ENCODE measurements at places on chromosomes 4 and X.

DNA sequence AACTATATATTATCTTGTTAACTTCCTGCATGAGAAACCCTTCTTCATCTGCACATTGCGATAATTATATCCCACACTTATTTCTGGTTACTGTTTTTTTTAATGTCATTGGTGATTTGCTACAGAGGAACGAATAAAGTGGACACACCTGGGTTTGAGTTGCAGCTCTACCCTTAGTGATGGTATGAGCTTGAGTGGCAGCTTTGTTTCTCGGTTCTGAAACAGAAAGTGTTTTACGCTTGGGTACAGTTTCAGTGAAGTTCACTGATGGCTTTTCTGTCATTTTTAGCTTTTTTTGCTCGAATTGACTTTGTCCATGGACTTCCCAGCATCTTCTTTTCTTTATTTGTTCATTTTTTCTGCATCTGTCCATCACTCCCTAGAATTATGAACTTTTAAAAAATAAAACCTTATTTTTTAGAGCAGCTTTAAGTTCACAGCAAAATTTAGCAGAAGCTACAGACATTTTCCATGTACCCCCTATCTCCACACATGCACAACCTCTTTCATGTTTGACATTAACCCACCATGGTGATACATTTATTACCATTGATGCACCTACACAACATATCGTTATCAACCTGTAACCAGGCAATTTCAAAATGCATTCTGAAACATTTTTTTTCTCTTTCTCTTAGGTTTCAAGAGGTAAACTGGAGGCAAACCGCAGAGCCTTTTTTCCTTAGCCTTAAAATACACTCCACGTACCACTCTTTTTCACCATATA lies 1041.6 kb upstream of the PRKX start:
- DNase-seq: no peak

GRCh38 chrX:11131146-11131545 lies 20.0 kb downstream of the HCCS start:
- no peak for DNase-seq

GRCh38 chr4:176566769-176567168 lies 226.0 kb downstream of the VEGFC start:
- no peak for DNase-seq

GRCh38 chrX:134013524-134013923 lies 28.1 kb upstream of the GPC3 start:
- no peak for DNase-seq

DNA sequence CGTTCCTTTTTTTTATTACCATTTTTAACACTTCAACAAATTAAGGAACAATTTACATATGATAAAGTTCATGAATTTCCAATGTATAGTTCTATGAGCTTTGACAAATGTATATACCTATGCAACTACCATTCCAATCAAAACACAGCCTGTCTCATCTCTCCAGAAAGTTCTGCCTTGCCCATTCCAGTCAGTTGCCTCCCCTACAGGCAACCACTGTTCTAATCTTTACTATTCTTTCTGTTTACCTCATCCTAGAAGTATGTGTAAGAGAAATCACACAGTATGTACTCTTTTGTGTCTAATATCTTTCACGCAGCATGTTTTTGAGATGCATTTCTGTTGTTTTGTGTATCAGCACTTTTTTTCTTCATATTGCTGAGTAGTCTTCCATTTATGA lies 224.9 kb downstream of the KIT start:
- DNase-seq: no peak

GRCh38 chr4:174559894-174560293 lies 37.6 kb upstream of the HPGD start:
- no peak for DNase-seq

GRCh38 chr4:113468165-113469022 lies 293.1 kb downstream of the CAMK2D start:
- peak; percentile 51 for DNase-seq

- DNase-seq: no peak
Observed at GRCh38 chrX:149829751-149830191, 48.0 kb downstream of the MAGEA9 start.

DNA sequence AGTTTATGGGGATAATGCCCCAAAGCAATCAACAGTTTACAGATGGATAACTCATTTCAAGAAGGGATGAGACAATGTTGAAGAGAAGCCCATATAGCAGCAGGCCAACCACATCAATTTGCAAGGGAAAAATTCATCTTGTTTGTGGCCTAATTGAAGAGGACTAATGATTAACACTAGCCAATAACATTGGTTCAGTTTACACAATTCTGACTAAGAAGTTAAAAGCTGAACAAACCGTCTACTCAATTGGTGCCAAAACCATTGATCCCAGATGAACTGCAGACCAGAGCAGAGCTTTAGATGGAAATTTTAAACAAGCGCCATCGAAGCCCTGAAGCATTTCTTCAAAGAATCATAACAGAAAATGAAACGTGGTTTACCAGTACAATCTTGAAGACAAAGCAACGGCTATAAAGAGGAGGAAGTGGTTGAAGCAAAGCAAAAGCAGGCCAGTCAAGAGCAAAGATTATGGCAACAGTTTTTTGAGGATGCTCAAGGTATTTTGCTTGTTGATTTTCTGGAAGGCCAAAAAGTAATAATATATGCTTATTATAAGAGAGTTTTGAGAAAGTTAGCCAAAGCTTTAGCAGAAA lies 20.5 kb upstream of the BLTP1 start:
- no peak for DNase-seq

- DNase-seq: no peak
Observed at GRCh38 chr4:86608757-86609375, 14.8 kb downstream of the PTPN13 start.

DNA sequence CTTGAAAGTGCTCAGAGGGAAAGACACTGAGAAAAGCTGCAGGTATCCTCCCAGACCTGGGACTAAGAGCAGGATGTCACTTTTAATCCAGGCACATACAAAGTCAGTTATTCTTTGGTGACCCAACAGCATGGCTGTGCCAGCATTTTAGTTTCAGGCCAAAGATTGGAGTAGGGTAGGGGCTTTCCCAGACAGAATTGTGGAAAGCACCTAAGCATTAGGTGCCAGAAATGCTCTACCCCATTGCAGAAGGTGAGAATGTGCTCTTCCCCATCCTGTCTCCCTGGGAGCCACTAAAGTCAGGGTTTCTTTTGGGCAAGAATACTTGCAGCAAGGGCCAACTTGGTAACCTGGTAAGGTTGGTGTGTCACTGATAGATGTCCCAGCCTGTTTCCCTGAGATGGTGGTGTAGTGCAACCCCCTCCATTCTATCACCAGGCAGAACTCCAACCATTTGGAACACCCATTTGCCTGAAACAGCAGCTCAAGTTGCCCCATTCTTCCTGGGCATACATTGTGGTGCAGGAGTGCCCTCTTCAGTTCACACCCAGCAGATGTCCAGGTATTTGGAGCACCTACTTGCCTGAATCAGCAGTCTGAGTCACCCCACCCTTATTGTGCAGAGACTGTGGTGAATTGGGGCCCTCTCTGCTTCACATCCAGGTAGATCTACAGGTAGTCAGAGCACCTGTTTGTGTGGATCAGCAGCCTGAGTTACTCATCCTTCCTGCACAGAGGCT lies 183.5 kb downstream of the ZC4H2 start:
- DNase-seq: no peak

DNA sequence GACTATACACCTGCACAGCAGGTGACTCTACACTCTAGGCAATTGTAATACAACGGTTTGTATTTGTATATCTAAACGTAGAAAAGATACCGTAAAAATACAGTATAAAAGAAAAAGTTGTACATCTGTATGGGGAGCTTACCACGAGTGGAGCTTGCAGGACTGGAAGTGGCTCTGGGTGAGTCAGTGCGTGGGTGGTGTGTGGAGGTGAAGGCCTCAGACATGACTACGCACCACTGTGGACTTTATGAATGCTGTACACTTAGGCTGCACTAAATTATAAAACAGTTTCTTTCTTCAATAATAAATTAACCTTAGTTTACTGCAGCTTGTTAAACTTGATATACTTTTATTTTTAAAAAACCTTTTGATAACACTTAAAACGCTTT lies 85.0 kb upstream of the FAT1 start:
- no peak for DNase-seq

DNA sequence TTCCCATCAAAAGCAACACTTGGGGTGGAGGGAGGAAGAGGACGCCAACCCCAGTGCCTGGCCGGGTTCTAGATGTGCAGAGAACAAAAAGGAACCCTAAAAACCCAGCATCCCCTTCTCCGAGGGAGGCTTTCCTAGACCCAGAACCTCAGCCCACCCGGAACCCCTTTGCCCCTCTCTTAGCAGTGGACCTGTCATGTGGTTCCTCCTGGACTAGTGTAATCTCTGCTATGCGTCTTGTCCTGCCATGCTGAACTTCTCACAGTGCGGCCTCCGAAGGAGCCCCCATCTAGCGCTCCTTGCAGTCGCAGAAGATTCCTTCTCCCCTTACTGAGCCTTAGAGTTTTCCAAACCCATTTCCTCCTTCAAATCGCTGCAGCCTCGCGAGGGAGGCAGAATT lies 1.1 kb upstream of the PRRG3 start:
- no peak for DNase-seq

DNA sequence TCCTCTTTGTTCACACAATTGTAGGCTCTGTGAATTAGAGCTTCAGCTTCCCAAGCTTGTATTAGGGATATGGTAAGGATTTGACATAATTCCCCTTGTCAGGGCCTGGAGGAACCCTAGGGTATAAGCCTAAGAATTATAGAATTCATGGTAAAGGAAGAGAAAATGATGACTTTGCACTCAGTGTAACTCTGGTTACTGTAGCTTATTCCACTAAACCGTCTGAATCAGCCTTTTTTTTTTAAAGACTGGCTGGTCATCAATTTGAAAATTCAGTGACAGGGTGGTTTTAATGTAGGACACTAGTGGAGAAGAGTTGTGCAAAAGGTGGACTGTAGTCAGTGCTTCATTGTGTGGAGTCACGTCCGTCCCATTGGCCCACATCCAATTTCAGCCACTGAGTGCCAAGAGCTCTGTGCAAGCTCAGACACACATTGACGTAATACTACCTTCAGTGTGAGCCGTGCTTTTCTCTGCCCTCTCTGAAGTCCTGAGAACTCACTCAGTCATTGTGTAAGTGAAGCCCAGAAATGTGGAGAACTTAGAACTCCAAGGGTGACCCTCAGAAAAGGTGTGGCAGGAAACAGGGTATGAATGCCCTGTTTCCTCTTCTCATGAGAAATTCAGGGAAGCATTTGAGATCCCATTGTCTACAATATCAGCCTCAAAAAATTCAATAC lies 449.8 kb downstream of the C4orf33 start:
- no peak for DNase-seq

GRCh38 chrX:95350774-95351488 lies 1333.7 kb upstream of the DIAPH2 start:
- DNase-seq: no peak
